ENCODE measurements at places on chromosomes 11 and 22.
A peak's percentile ranks its signal among the peaks of the same experiment; 100 is the strongest.

DNA sequence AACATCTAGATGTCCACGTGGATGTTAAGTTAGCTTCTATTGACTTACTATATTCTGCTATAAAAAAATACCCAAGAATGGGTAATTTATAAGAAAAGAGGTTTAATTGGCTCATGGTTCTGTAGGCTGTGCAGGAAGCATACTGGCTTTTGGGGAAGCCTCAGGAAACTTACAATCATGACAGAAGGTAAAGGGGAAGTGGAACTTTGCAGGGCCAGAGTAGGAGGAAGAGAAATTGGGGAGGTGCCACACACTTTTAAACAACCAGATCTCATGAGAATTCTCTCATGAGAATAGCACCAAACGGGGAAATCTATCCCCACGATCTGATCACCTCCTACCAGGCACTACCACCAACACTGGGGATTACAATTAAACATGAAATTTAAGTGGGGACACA is 689.3 kb downstream of the METTL15 start:
- no peak for DNase-seq

DNA sequence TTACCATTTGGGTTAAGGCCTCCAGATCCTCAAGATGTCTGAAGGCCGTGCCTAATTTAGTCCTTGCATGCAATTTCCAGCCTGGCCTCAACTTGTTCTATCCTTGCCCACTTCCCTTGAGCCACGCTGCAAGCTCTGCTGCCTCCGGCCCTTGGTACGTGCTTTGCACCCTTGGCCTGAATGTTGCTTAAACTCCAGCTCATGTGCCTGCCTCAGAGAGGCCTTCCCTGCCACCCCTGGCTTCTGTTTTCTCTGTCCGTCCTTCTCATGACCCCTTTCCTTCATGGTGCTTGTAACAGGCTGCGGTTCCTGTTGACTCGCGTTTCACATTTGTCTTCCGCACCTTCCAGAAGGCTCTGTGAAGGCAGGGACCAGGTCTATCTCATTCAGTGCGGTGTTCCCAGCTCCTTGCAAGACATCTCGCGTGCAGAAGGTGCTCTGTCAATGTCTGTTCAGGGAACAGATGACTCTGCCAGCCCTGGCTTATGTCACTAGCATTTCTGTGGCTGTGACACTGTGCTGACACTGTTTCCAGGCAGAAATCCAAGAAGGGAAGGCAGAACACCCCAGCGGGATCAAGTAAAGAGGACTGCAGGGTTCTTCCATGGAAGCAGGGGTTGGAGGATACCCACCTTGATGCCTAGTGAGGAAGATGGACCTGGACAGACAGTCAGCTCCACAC is 61.8 kb downstream of the FBLN1 start:
- no peak for DNase-seq

DNA sequence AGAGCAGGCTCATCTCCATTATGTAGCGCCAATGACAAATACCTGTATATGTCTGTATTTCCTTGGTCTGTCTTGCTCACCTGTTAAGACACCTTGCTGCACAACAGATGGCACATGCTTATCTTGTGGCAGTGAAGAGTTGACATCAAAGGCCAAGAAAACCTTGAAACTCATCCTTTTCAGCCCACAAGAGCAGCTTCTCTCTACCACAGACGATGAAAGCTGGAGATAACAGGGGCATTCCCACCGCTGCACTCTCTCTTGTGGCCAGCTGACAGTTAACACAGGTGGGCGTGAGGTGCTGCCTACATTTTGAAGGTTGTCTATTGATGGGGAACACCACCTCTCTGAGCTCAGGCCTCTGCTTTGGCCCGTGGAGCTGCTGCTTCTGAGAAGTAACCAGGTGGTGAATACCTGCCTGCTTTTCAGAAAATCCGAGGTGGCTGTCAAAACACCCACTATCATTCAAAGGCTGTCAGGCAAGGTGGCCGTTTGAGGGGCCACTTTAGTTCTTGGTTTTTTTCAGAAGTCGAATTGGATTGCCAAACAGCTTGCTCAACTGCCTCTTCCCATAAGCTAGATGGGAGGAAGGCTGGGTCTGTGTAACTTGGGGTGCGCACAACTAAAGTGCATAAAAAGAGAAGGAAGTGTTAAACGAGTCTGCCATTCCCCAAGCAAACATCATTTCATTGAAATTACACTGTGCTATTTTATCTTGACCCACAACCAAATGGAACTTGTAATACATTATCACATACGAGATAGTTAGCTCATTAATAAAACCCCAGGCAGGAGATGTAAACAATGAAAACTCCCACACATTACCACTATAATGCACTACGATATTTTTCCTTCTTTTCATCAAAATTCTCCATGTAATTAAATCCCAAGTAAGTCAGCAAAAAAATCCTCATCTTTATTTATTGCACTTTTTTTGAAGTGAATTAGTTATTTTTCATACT is 87.1 kb upstream of the RAG2 start:
- no peak for DNase-seq

- no peak for DNase-seq
Observed at GRCh38 chr11:104803776-104804175, 94.5 kb downstream of the CASP12 start.

DNA sequence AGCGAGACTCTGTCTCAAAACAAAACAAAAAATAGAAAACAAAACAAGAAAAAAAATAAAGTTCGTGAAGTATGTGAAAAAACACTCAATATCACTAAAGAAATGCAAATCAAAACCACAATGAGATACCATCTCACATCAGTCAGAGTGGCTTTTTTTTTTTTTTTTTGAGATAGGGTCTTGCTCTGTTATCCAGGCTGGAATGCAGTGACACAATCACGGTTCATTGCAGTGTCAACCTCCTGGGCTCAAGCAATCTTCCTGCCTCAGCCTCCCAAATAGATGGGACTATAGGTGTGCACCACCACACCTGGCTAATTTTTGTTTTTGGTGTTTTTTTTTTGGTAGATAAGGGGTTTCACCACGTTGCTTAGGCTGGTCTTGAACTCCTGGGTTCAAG is 37.5 kb downstream of the ATG16L2 start:
- DNase-seq, result no peak

DNA sequence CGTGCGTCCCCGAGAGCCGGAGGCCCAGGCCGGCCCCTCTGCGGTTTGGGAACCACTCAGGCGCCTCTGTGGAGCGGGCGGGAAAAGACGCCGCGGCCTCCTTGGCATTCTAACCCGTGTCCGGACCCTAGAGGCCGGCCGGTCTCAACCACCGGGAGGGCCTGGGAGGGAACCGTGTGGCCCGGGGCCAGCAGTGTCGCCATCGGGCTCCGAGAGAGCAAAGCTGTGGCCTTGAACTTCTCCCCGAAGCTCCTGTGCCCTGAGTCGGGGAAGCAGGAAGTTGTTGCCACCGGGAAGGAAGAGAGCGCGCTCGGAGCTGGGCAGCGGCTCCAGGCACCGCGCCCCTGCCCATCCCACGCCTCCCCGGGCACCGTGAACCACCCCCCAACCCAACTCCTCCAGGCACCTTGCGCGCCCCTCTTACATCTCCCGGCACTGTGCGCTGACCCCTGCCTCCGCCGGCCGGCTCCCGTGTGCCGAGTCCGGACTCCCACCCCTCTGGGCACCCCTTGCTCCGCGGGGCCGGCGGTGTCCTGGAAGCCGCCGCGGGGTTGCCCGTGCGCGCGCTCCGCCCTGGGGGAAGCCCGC is 80.0 kb upstream of the PPARA start:
- DNase-seq, result no peak

GRCh38 chr11:133277886-133278285 is 254.4 kb downstream of the OPCML start:
- no peak for DNase-seq

DNA sequence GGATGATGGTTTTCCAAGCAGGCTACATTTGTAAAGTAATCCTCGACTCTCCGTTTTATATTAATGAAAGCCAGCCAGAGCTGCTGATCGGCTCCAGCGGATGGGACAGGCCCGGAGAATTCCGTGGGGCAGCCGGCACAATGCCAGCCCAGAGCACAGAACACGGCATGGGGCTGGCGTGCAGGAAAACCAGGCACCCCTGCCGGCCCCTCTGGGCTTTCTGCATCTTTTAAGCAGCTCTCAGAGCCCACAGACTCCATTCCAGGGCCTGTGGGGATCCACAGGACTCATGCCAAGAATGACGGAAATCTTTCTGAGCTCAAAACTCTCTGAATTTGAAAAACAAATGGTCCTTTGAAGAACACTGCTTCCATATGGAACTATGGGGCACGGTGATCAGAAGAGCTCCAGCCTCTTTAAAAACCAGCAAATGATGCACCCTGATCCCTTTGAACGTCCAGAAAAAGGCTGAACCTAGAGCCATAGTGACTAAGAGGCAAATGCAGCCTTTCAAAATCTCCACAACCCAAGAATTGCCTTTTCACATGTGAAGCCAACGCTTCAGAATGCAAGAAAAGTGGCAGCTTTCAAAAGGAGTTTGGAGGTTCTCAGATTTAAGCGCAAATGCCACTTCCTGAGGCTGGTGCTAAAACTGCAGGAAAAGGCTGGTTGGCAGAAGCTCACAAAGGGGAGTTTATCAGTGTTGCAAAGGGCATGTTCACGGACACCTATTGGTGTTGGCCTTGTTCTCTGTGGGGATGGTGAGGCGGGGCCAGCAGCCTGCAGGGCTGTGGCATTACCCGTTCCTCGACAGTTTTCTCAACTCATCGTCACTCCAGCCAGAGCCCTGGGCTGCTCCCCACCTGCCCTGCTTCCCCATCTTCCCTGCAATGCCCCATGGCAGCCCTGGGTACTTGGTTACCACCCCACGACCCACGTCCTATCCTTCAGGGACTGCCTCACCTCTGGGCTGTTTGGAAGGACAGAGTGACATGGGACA is 212.5 kb downstream of the CTTN start:
- DNase-seq, result no peak

- DNase-seq, result no peak
Observed at GRCh38 chr11:125944350-125945010, 1.4 kb upstream of the VSIG10L2 start.

GRCh38 chr11:45872651-45873356 is 12.6 kb upstream of the MAPK8IP1 start:
- peak; percentile 70 for DNase-seq

GRCh38 chr22:39559456-39560105 is 11.0 kb upstream of the CACNA1I start:
- DNase-seq, result peak; percentile 47

GRCh38 chr22:37636186-37636948 is 3.1 kb upstream of the SH3BP1 start:
- no peak for DNase-seq
